Esophagus mucosa (tissue), 1 donor: ENCODE measurements at places on chromosomes 11 and 22.
A peak's percentile ranks its signal among the peaks of the same experiment; 100 is the strongest.

- peak; percentile 47 for ATAC-seq
Measured at GRCh38 chr11:74437441-74438042, 29.8 kb downstream of the KCNE3 start.

- no peak for ATAC-seq
Measured at GRCh38 chr11:128040603-128041002, 546.8 kb downstream of the ETS1 start.

- no peak for ATAC-seq
Measured at GRCh38 chr22:16838073-16838472, 12.9 kb upstream of the XKR3 start.

- ATAC-seq: no peak
Measured at GRCh38 chr22:41899110-41899509, 15.8 kb downstream of the SHISA8 start.

DNA sequence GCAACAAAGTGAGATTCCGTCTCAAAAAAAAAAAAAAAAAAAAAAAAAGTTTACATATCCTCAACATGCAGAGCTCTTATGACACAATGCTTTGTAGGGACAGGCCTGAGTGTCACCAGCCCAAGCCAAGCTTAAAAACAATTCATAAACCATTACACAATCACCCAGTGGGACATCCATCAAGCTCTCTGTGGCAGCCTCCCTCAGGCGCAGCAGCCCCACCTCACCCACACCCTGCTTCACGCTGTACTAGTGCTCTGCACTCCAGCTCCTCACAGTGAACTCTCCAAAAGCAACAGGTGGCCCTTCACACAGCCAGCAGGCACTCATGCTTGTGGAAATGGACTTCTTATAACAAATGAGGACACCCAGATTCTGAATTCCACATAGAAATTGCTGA, 3.5 kb upstream of the FOXRED2 start:
- ATAC-seq: peak; percentile 86

- ATAC-seq: no peak
Measured at GRCh38 chr22:27045103-27045947, 387.9 kb downstream of the MIAT start.

GRCh38 chr11:57644748-57645688, 4.7 kb downstream of the YPEL4 start:
- ATAC-seq: peak; percentile 72

DNA sequence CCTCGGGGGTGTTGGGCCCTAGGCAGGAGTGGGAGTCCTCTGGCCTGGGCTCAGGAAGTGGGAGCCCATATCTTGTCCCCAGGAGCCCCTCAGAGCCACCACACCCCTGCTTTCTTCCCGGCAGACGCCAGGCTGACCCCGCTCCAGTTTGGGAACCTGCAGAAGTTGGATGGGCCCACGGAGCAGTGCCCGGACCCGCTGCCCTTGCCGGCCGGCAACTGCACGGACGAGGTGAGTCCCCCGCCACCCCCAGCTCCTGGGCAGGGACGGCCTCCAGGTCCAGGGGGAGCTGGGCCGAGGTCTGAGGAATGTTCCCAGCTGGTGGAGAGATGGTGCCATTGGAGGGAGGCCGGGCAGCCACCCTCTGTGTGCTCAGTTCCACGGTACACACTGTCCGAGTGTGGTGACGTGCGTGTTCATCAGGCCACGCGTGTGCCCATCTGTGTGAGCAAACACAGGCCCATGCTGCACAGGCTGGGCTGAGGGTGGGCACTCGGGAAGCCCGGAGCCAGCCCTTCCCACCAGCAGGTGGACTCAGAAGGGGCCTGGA, 4.8 kb downstream of the MUC5B start:
- ATAC-seq: no peak

DNA sequence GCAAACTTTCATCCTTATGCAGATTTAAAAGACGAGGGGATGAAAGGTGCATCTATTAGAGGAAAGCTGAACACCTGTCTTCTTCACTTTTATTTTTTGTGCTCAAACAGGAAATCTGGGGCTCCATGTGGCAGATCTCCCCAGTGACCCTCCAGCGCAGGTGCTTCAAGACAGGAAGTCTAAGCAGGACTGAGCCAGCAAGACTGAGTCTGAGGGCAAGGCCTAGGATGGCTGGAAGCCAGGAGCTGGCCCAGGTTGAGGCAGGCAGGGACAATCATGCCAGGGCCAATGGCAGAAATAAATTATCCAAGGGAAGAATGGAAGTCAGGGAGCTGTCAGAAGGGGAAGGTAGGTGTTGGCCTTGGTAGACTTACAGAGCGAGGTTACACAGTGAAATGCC, 101.1 kb upstream of the SPON1 start:
- peak; percentile 69 for ATAC-seq

- ATAC-seq: no peak
Measured at GRCh38 chr11:131906963-131907362, 536.5 kb downstream of the NTM start.

DNA sequence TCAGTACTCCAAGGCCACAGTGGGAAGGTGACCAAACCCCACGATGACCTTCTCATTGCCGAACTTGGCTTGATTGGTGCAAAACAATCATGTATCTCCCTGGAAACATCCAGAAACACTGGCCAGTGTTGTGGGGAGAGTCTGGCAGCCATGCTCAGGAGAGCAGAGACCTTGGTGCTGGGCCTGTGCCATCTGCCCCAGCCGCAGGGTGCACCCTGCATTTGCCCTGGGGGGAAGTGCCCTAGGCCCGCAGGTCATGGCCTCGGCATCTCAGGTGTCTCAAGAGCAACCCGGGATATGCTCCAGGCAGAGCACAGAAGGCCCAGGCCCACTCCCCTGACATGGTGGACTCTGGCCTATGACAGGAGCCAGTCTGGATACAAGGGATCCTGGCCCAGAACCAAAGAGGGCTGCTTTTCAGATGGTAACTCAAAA, 23.7 kb downstream of the ARVCF start:
- ATAC-seq: no peak

GRCh38 chr11:75233754-75234172, 6.8 kb upstream of the TPBGL start:
- ATAC-seq: no peak
